ENCODE measurements at places on chromosomes 3 and 15.

DNA sequence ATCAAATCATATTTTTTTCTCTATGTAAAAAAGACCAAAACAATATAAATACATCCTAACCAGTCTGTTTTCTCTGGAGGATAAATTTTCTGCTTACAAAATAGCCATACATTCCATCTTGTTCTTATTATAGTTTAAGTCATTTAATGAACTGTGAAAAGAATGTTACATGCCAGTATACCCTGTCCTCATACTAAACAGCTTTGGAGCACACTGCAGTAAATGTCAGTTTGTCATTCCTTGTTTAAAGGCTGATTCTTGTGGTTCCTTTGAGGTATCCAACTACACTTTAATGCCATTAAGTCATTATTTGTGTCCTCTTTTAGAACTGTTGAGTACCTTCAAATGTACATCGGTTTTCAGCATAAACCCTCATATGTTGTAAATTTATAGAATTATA, 52.7 kb upstream of the DCBLD2 start:
- peak; percentile 71 for DNase-seq

- DNase-seq = no peak
Observed at GRCh38 chr15:74758736-74759135, 10.1 kb downstream of the CYP1A2 start.

- no peak for DNase-seq
Observed at GRCh38 chr3:183182732-183183610, 20.4 kb upstream of the LAMP3 start.

DNA sequence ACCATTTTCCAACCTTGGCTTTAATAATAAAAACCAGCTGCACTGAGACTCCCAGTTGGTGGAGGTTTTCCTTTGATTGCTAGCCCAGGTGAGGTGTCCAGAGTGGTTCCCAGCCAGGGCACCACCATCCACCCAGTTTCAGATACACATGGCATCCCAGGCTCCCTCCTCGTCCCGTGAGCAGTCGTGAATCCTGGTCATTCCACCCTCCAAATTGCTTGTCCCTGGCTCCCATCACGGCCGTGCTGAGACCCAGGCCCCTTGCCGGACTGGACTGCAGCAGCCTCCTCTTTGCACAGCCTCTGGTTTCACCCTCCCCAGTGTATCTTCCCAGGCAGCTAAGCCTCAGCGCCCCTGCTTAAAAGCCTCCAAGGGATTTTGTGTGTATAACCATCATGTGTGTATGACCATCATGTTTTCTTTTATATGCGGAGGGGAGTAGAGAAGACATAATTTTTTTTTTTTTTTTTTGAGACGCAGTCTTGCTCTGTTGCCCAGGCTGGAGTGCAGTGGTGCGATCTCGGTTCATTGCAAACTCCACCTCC, 106.3 kb downstream of the ETFA start:
- DNase-seq = no peak

GRCh38 chr3:58704745-58705144, 38.2 kb upstream of the FAM3D start:
- no peak for DNase-seq

DNA sequence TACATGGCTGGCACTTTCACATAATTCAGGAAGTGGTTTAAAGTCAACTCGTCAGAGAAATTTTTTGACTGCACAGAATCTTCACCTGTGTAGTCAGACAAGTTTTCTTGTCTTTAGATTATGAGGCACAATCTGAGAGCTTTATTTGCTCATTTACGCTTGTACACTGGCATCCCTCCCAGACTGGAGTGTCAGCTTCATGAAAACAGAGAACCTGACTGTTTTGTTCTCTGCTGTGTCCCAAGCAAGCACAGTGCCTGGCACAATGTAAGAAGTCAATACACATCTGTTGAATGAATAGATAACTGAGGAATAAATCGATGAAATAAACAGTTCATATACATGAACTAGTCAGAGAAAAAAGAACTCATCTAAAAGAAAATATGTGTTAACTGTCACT, 846.1 kb upstream of the CFAP20DC start:
- no peak for DNase-seq

DNA sequence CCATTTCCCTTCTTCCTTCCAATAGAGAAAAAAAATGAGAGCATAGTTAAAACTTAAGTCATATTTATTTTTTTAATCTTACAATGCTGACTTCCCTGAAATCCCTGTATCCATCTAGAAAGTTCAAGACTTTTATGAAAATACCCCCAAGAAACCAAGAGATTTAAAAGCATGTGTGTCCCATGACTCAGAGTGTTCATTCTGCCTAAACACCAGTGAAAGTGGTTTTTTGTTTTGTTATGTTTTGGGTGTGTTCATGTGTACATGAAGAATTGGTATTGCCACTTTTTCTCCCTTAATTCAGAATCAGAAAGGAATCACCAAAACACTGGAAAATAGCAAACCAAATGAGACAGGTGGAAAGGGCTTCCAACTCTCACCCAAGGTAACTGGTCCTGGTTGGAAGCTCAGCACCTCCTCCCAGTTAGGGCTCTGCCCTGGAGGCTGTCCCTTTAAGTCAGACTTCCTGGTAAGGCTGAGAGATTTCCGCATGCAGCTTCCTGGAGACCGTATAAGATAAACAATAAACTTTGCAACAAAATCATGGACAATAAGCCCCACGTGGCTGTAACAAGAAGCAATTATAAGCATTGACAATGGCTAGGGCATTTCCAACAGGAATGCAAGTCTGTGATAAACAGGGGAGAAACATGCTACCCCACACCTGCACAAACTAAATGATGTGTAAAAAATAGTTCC, 121.9 kb upstream of the ARHGEF3 start:
- DNase-seq = no peak

DNA sequence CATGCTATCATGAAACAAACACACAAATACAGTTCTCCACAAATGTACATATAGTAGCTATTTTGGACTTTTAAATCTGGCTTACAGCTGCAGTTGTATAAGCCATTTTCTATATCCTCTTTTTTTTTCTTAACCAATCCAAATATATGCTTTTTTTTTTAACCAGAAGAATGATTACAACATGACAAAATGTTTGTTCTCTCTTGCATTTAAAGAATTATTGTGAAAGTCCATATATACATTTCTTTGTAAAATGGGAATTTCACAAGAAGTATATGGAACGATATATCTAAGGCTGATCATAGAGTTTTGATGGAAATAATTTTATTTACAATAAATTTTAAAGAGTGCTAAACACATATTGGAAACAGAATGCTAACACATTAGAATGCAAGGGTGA, 95.6 kb downstream of the CD200R1L start:
- DNase-seq = no peak

- peak; percentile 47 for DNase-seq
Observed at GRCh38 chr3:123700791-123701722, 116.2 kb upstream of the HACD2 start.

GRCh38 chr15:36899696-36900095, 200.7 kb downstream of the MEIS2 start:
- DNase-seq = peak; percentile 80

DNA sequence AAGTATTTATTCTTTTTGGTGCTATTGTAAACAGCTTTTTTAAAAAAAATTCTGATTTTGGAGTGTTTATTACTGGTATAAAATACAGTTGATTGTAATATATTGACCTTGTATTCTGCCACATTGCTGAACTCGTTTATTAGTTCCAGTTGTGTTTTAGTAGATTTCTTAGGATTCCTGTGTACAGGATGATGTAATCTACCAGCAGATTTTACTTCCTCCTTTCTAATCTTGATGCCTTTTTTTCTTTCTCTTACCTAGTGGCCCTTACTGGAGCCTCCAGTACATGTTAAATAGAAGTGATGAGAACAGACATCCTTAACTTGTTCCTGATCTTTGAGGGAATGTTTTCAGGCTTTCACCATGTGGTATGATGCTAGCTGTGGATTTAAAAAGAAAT, 70.4 kb upstream of the KY start:
- peak; percentile 11 for DNase-seq

DNA sequence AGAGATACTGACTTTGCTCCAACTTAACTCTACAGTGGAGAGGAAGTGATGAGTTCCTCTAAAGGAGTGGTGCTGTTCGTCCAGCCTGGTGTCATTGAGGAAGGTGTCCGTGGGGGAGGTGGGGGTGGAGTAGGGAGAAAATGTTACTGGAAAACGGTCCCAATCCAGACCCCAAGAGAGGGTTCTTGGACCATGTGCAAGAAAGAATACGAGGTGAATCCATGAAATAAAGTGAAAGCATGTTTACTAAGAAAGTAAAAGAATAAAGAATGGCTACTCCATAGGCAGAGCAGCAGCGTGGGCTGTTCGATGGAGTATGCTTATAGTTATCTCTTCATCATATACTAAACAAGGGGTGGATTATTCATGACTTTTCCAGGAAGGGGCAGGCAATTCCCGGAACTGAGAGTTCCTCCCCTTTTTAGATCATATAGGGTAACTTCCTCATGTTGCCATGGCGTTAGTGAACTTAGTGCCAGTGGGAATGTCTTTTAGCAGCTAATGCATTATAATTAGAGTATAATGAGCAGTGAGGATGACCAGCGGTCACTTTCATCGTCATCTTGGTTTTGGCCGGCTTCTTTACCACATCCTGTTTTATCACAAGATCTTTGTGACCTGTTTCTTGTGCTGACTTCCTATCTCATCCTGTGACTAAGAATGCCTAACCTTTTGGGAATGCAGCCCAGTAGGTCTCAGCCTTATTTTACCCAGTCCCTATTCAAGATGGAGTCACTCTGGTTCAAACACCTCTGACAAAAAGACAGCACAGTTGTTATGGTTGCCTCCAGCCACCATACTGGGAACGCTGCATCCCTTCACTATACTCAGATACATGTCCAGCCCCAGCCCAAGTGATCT, 38.6 kb downstream of the CLEC3B start:
- peak; percentile 61 for DNase-seq

DNA sequence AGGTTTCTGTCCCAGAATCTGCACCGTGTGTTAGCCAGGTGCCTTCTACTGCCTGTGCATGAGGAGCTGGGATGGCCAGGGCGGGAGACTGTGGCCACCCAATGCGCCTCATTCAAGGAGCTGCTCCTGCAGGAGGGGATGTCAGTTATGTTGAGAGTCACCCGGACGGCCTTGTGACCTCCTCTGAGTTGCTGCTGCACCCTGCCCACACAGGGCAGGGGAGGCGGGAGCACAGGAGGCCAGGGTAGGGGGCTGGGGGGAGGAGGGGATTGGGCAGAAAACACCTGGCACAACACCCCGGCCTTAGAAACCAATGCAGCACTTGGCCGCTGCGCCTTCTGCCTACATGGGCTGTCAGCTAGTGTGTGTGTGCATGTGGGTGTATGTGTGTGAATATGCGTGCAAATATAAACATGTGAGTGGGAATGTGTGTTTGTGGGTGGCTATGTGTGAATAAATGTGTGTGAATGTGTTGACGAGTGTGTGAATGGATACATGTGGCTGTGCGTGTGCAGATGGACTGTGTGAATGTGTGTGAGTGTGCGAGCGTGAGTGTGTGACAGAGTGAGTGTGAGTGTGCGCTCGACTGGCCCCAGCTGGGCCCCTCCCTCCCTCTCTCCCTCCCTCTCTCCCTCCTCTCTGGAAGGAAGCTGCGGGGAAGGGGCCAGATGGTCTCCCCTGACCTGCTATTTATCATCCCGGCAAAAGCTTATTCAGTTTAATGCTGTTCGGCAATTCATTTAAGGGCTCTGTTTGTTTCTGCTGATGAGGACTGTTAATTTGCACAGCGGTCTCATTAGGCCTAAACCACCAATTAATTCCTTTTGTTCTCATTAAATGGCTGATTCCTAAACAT, 106.9 kb downstream of the TLE3 start:
- no peak for DNase-seq

GRCh38 chr15:74192751-74193150, 9.8 kb downstream of the STRA6 start:
- no peak for DNase-seq

DNA sequence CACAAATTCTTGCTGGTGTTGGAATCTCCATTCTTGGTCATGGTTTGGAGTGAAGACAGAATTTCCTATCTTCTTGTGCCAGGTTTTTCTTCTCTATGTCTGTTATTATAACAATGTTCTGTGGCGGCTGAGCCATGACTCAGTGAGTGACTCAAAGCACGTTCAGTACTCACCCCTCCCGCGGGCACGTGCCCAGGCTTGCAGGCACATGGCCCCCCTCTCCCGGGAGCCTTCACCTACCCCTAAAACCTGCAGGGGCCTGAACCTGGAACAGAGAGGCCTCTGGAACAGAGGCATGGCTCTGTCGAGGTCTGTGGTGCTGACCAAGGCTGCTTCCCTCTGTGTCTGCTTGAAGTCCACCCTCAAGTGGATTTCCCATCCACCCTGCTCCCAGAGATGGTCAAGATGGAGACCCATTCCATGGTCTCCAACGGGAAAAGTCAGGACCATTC, 27.6 kb downstream of the PLXNB1 start:
- peak; percentile 89 for DNase-seq

GRCh38 chr3:88149101-88149508, 654 bp upstream of the C3orf38 start:
- DNase-seq = peak; percentile 20

DNA sequence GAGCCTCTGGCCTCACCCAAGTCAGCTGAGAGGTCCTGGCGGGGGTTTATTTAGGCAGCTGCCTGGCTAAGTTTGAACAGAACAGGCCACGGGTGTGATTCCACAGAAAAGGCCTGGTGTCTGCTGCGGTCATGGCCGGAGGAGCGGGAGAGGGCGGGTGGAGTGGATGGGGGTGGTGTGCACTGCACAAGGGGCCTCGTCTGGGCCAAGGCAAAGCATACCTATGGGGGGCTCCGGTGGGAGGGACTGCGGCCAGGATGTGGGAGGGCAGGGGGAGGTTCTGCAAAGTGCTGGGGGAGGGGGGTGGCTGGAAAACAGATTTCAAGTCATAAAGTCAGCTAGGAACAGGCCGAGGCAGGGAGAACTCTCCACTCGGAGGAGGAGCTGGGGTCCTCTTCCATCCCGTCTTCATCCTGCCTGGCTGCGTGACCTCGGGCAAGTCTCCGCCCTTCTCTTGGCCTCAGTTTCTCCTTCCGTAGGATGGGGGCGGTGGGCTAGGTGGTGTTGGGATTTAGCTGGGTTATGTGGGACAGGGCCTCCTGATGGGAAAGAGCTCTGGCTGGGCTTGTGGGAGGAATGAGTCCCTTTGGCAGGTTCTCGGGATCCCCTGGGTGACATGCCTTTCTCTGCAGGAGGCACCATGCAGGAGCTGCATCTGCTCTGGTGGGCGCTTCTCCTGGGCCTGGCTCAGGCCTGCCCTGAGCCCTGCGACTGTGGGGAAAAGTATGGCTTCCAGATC, 878 bp downstream of the ISLR start:
- DNase-seq = peak; percentile 81

- no peak for DNase-seq
Observed at GRCh38 chr15:36545467-36545992, 33.9 kb upstream of the CDIN1 start.

DNA sequence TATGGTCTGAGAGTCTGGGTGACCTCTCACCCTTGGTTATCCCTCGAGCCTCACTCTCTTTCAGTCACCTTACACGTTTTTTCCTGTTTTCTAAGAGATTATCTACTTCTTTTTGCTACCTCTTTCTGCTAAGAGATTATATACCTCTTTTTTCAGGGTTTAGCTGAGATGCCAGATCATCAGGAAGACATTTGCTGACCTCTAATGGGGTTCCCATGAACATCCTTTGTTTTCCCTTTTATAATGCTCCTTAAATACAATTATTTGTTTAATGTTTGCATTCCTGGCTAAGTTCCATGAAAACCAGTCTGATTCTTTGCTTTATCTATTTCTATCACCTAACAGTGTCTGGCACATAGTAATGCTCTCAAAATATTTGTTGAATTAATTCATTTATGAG, 39.6 kb downstream of the LEKR1 start:
- peak; percentile 34 for DNase-seq

Data from fibroblast of upper back skin (primary cell).